ENCODE measurements at places on chromosomes 16 and 17. TPM values are rescaled to one million over a fixed set of nuclear protein-coding genes. Genes with fewer than 3 reads are reported as not detected.

PYY gene
- total RNA-seq: not detected

GRCh38 chr17:79996291-79996690 lies 39.4 kb downstream of the TBC1D16 start:
- no peak overlapping the region for H3K4me3 ChIP-seq
- H3K27me3 ChIP-seq: peaks cover 9% of the 10 kb centered on the region
- DNase-seq: no peak
- peaks cover 10% of the 10 kb centered on the region for H3K36me3 ChIP-seq

DNA sequence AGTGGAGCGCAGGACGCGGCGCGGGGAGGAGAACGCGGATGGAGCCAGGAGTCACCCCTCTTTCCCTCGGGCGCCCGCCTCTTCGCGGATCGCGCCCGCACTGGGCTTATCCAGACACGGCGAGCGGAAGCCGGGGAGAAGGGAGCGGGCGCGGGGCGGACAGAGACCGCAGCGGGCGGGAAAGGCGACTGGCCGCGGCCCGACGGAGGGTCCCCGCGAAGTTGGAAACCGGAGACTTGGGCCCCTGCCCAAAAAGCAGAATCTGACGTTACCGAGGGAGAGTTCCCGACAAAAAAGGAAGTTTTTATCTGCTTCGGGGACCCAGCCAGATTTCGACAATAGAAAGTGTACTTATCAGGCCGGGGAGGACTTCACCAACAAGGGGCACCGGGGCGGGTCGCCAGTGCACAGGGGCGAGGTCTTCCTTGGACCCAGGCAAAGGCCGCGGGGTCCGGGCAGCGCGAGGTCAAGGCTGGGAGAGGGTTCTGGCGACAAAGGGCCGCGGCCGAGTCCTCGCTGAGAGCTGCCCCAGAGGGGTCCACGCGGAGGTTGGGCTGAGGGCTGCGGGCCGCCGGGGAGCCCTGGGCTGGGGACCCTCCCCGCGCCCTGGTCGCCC lies 519 bp downstream of the ST6GALNAC2 start:
- peaks cover 30% of the 10 kb centered on the region for H3K4me1 ChIP-seq
- H3K36me3 ChIP-seq: no peaks in the 10 kb centered on the region
- DNase-seq: no peak
- H3K4me3 ChIP-seq: peak overlapping the region; percentile 55

DNA sequence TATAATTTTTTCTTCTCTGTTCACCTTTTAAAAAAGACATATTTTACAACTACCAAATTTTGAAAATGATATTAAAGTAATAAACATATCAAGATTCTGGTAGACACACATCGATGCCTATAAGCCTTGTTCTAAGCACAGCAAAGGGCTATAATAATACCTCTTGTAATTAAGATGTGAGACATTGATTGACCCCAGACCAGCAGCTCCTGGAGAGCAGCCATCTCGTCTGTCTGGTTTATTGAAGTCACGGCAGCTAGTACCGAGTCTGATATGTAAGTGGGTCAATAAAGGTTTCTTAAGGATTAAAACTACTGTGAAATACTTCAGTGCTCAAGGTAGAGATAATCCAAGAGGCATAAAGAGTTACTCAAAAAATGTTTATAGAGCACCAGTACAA lies 76.1 kb downstream of the C17orf58 start:
- no peaks in the 10 kb centered on the region for H3K27me3 ChIP-seq
- no peaks in the 10 kb centered on the region for H3K4me1 ChIP-seq
- no peaks in the 10 kb centered on the region for H3K36me3 ChIP-seq
- no peak overlapping the region for H3K4me3 ChIP-seq
- no peak for DNase-seq

DNA sequence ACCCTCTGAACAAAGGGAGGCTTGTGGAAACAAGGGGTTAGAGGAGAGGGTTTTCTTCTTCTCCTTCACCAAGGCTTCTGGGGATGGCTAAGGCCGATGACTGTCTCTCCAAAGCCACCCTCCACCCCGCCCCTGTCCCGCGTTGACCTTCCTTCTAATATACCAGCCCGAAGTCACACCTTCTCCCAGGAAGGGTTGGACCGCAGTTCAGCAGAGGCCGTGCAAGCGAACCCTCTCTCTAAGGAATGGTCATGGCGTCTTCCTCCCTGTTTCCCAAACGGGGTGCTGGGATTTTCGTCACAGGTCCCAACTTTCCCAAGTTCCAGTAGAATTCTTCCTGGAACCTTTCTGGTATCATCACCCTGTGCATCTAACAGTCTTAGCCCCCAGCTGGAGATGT lies 49.4 kb downstream of the FZD2 start:
- no peak for DNase-seq
- no peak overlapping the region for H3K4me3 ChIP-seq
- peaks cover 18% of the 10 kb centered on the region for H3K27me3 ChIP-seq
- peaks cover 9% of the 10 kb centered on the region for H3K4me1 ChIP-seq
- no peak overlapping the region for H3K27ac ChIP-seq

DNAAF1 gene
- total RNA-seq: 10.3 TPM

DNA sequence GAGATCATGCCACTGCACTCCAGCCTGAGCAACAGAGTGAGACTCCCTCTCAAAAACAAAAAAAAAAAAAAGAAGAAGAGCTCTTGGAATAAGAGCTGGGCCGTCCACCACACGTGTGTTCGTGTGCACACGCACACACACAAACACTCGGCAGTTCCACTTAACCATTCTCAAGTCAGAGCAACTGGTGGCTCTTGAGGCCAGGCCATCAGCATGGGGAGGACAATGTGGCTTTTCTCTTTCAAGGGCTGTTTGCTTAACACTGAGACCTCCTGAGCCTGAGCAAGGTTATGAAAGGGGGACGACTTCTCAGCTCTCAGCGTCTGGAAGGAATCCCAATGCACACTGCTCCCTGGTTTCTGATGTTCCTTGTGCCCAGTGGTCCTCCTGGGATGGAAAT lies 444.9 kb downstream of the SOX9 start:
- no peak overlapping the region for H3K27ac ChIP-seq
- no peak for DNase-seq
- H3K27me3 ChIP-seq: peaks cover 24% of the 10 kb centered on the region
- H3K36me3 ChIP-seq: no peaks in the 10 kb centered on the region

GRCh38 chr17:44844390-44844830 lies 3.3 kb upstream of the HIGD1B start:
- H3K4me1 ChIP-seq: no peaks in the 10 kb centered on the region
- no peak overlapping the region for H3K4me3 ChIP-seq
- no peak for DNase-seq
- H3K27ac ChIP-seq: no peak overlapping the region
- peaks cover 3% of the 10 kb centered on the region for H3K27me3 ChIP-seq

CLEC18C gene
- total RNA-seq: 0.15 TPM

DNA sequence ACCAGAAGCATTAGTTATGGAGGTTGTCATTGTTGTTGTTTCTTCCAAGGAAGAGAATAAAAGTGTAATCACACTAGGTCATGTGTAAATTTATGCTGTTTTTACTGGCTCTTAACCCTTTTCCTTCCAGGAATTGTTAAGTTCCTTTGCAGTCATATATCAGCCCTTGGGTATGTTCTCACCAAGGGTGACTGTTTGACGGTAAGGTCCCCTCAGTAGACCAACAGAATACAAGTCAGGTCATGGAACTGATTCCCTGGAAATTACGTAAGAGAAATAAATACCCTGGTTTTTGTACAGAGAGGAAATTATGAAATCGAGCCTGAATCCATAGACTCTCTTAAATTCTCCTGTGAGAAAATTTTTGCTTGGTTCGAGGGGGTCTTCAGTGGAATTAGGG lies 11.2 kb upstream of the KCNJ2 start:
- no peaks in the 10 kb centered on the region for H3K36me3 ChIP-seq
- H3K27me3 ChIP-seq: no peaks in the 10 kb centered on the region
- no peak for DNase-seq
- no peak overlapping the region for H3K27ac ChIP-seq
- H3K4me1 ChIP-seq: no peaks in the 10 kb centered on the region

DNA sequence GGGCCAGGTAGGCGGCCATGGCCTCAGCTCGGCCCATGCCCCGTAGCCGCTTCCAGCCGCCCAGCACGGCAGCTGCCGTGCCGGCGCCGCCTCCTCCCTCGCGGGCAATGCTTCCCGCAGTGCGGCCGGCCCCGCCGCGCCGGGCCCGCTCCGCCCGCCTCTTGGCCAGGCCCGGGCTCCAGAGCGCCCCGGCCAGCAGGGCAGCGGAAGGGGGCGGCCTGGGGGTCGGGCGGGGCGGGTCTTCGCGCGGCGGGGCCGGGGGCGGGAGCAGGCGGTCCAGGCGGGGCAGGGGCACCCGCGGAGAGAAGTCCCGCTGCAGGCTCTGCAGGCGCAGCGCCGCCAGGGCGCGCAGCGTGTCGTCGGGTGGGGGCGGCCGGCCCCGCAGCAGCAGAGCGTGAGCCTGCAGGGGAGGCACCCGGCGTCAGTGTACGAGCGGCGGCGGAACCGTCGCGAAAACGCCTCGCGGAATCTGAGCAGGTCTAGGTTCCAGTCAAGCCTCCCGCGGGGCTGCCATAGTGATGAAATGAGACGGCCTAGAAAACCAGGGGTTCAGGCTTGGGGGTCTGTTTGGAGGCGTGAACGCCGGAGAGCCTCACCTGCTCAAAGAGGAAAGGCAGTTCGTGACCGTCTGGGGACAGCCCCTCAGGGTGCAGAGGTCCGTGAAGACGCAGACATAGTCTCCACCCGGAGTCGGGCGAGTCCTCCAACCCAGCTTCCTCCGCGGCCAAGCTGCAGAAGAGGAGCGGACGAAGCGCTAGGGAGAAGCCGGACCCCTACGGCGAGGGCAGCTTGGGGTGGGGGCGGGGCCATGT lies 6.6 kb downstream of the PLEKHH3 start:
- H3K4me3 ChIP-seq: peak overlapping the region; percentile 20
- H3K36me3 ChIP-seq: no peaks in the 10 kb centered on the region
- no peak for DNase-seq
- no peak overlapping the region for H3K27ac ChIP-seq
- no peaks in the 10 kb centered on the region for H3K27me3 ChIP-seq
- peaks cover 60% of the 10 kb centered on the region for H3K4me1 ChIP-seq

GRCh38 chr17:74799097-74799496 lies 23.0 kb upstream of the NAT9 start:
- no peaks in the 10 kb centered on the region for H3K36me3 ChIP-seq
- H3K4me1 ChIP-seq: no peaks in the 10 kb centered on the region
- H3K27me3 ChIP-seq: no peaks in the 10 kb centered on the region
- DNase-seq: no peak
- H3K4me3 ChIP-seq: no peak overlapping the region
- H3K27ac ChIP-seq: no peak overlapping the region

GRCh38 chr16:62829607-62830006 lies 793.4 kb upstream of the CDH8 start:
- no peak overlapping the region for H3K27ac ChIP-seq
- H3K4me1 ChIP-seq: no peaks in the 10 kb centered on the region
- no peaks in the 10 kb centered on the region for H3K36me3 ChIP-seq
- DNase-seq: peak; percentile 28

DNA sequence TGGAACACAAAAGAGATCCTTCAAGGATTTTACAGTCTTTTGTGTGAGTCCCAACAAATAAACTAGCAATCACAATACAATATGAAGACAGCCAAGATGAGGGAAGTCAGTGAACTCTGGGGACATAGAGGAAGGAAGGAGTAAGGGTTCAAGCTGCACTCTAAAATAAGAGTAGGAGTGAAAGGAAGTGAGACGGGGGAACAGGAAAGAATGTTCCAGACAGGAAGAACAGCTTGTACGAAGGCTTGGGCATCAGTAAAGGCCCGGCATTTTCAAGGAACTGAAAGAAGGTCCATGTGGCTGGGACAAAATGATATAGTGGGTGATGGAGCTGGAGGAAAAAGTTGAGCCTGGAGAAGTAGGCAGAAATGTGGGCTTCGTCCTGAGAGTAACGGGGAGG lies 4.5 kb downstream of the CCL17 start:
- H3K36me3 ChIP-seq: no peaks in the 10 kb centered on the region
- no peak overlapping the region for H3K4me3 ChIP-seq
- no peaks in the 10 kb centered on the region for H3K4me1 ChIP-seq
- peak overlapping the region; percentile 4 for H3K27ac ChIP-seq
- H3K27me3 ChIP-seq: no peaks in the 10 kb centered on the region

DNA sequence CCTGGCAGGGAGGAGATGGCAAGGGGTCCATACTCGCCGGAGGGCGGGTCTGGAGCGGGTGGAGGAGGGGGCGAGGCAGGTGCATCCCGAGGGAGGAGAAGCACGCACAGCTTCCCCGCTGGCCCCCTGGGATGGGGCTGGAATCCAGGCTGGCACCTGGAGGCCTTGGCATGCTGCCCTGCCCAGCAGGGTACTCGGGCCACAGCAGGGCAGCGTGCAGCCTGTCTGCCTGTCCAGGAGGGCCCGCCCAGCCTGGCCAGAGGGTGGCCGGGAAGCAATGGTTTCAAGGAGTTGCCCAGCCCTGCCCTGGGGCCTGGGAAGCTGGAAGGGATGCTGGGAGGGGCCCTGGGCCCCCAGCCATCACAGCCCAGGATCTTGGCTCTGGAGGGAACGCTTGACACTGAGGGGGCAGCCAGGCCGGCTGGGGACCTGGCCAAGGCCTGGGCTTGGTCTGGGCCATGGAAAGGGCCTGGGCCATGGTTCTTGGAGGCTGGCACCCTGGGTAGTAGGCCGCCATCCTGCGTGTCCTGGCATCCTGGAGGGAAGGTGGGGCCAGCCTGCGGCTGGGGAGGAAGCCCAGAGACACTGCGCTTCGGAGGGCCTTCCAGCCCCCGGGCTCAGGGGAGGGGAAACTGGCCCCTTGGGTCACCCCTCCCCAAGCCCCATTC lies 1.1 kb downstream of the GLIS2 start:
- peaks cover 32% of the 10 kb centered on the region for H3K4me1 ChIP-seq
- no peaks in the 10 kb centered on the region for H3K36me3 ChIP-seq
- peak overlapping the region; percentile 71 for H3K4me3 ChIP-seq
- no peak for DNase-seq

- peaks cover 7% of the 10 kb centered on the region for H3K4me1 ChIP-seq
- H3K27me3 ChIP-seq: peaks cover 14% of the 10 kb centered on the region
- no peak for DNase-seq
- H3K36me3 ChIP-seq: no peaks in the 10 kb centered on the region
- H3K27ac ChIP-seq: no peak overlapping the region
These were observed 80.5 kb upstream of the KIFC3 start for GRCh38 chr16:57882792-57883191.

- no peaks in the 10 kb centered on the region for H3K27me3 ChIP-seq
- H3K4me3 ChIP-seq: no peak overlapping the region
- H3K36me3 ChIP-seq: no peaks in the 10 kb centered on the region
- H3K4me1 ChIP-seq: no peaks in the 10 kb centered on the region
- H3K27ac ChIP-seq: no peak overlapping the region
These were observed 478.2 kb upstream of the CCL2 start for GRCh38 chr17:33776903-33777302.

MT4 gene
- not detected for total RNA-seq

GRCh38 chr16:70734522-70735095 lies 48.8 kb upstream of the MTSS2 start:
- H3K27me3 ChIP-seq: no peaks in the 10 kb centered on the region
- peaks cover 37% of the 10 kb centered on the region for H3K36me3 ChIP-seq
- no peak overlapping the region for H3K4me3 ChIP-seq
- H3K27ac ChIP-seq: no peak overlapping the region
- peaks cover 15% of the 10 kb centered on the region for H3K4me1 ChIP-seq
- no peak for DNase-seq

CD300LF gene
- total RNA-seq: 26.7 TPM

GRCh38 chr16:5875416-5875815 lies 777.8 kb upstream of the EEF2KMT start:
- H3K27ac ChIP-seq: no peak overlapping the region
- no peaks in the 10 kb centered on the region for H3K36me3 ChIP-seq
- H3K4me3 ChIP-seq: no peak overlapping the region
- no peaks in the 10 kb centered on the region for H3K27me3 ChIP-seq
- DNase-seq: no peak
- no peaks in the 10 kb centered on the region for H3K4me1 ChIP-seq

ZMYND15 gene
- 4.1 TPM for total RNA-seq

RASL10B gene
- total RNA-seq: 0.52 TPM

PRR35 gene
- not detected for total RNA-seq

GRCh38 chr17:58278661-58279015 lies 2.1 kb downstream of the MPO start:
- H3K27ac ChIP-seq: no peak overlapping the region
- H3K36me3 ChIP-seq: no peaks in the 10 kb centered on the region
- H3K4me3 ChIP-seq: peak overlapping the region; percentile 30
- peaks cover 7% of the 10 kb centered on the region for H3K27me3 ChIP-seq
- DNase-seq: peak; percentile 24
- H3K4me1 ChIP-seq: peaks cover 4% of the 10 kb centered on the region

ADAD2 gene
- total RNA-seq: 0.09 TPM

SDK2 gene
- total RNA-seq: 7.3 TPM

Measured in left lung (tissue), 14 donors.